Mesendoderm (in vitro differentiated cells): ENCODE measurements at places on chromosomes 2 and 18.

GRCh38 chr2:136356125-136357006 lies 238.4 kb upstream of the CXCR4 start:
- no peak for DNase-seq

- DNase-seq = peak; percentile 32
These were observed 714 bp downstream of the RPIA start for GRCh38 chr2:88692187-88692586.

DNA sequence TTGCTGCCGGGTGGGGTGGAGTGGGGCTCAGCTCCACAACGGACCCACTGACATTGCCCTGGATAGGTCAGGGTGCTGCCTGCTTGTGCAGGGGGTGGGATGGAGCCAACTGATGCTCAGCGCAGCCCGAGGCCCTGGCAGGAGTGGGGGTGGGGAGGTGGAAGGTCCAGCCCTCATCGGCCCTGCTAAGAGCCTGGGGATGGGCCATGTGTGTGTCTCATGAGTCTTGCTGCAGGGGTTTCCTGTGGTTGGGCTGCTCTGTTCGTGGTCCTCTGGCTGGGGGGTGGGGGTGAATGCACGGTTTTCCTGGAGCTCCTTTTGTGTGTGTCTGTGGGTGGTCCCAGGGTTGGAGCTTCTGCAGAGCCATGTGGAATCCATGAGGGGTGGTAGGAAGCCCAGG lies 39.4 kb upstream of the GALR1 start:
- DNase-seq = no peak

GRCh38 chr2:69122271-69122670 lies 109.3 kb downstream of the ANTXR1 start:
- DNase-seq = no peak

GRCh38 chr2:230414302-230414701 lies 1.7 kb upstream of the SP100 start:
- no peak for DNase-seq

GRCh38 chr2:216165711-216166110 lies 56.6 kb downstream of the XRCC5 start:
- DNase-seq = no peak

DNA sequence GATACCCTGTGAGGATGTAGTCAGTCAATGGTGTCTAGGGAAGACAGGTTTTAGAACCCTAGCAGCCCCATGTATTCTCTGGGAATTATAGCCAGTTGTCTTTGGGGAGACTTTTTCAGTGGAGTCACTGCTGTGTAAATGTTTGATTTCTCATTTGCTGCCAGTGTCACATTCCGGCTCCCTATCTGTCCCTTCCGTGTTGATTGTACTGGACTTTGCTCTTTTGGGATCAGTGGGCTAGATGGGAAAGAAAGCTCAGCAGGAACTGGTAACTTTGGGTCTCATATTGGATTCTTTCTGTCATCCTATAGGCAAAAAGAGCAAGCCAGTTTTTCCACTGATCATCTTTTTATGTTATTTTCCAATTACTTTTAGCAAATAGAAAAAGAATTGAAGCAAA lies 70.1 kb downstream of the GTF3C3 start:
- DNase-seq = no peak

DNA sequence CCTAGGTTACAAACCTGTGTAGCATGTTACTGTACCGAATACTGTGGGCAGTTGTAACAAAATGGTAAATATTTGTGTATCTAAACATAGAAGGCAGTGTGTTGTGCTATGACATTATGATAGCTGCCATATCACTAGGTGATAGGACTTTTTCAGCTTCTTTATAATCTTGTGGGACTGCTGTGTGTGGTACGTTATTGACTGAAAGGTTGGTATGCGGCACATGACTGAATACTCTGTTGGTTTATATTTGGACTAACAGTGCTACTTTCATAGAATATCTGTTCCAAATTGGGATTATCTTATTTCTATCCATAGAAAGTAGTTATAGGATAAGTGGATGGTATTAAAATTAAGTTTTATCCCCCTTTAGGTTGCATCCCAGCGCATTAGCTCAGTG lies 144.7 kb downstream of the PHLPP1 start:
- no peak for DNase-seq

DNA sequence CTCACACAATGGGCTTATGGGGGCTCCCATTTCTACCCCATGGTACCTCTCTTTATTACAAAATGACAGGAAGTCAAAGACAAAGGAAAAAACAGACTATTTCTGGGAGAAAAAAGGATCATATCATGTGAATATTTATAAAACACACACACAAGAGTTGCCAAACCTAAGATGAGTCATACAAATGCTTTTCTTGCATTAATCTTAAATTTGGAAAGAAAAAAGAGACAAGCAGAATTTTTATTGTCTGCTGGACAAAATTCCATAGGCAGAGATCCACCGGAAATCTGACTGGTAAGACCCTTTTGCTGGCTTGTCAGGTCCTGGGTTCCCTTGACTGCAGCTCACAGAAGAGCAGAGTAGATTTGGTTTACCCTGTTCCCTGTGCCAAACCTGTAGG lies 1732.3 kb upstream of the PIK3C3 start:
- DNase-seq = no peak

DNA sequence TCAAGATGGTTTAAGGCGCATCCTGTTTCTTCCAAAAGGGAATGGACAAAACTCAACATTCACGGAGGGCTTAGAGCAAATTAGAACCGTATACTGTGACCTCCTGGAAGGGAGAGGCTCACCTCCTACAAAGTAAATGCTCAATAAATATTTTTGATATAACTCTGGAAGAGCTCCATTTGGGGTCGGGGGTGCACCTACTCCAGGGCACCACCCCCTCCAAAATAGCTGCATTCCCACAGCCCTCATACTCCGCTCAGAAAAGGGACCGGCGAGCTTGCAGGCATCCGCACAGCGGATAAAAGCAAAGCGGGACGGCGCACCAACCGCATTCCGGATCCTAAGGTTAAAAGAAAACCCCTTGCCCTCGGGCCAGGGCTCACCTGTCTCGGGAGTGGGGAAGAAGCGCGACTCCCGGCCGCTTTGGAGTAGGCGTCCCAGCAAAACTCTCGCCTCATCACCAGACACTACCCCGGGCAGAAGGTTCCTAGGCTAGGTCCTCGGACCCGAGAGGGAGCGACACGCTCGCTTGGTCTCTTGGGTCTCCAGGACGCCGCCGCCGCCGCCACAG lies 378 bp downstream of the WDPCP start:
- DNase-seq = no peak

DNA sequence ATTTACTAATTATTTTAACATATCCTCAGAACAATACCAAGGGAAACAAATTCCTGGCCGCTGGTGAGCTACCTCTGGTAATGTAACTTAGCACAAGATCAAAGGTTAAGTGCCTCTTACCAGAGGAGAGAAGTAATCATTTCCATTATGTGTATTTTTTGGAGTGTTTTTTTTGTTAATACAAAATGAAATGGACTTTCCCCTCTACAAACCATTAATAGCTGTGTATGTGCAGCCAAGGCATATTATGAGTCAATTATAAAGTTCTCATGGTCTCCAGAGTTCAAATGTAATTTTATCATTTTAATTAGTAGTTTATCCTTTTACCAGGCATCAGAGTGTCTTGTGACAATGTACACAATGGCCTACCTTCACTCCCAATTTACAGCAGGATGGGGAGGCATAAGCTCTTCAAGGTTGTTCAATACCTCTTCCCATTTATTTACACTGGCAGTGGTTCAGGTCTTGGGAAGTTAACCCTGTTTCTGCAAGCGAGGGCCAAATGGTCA lies 242.2 kb downstream of the TGIF1 start:
- DNase-seq = no peak

GRCh38 chr2:49845671-49846070 lies 691.4 kb upstream of the FSHR start:
- DNase-seq = no peak

DNA sequence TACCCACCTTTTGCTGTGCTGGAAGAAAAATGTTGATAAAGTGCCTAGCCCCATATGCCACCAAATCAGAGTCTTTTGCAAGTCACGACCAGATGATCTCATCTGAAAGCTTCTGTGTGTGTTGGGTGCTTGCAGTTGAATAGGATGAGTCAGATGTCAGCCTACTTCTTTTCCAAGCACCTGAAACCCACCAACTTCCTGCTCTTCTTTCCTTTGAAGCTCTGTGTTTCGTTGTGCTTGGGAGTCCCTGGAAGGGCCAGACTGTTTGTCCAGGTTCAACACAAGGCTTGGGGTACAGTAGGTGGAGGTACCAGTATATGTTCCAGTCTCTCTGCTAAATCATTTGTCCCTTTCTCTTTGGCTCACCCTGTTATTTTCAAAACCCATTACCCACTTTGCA lies 36.8 kb upstream of the LCLAT1 start:
- DNase-seq = peak; percentile 91

GRCh38 chr2:143690235-143690634 lies 561.0 kb downstream of the ARHGAP15 start:
- DNase-seq = no peak

- DNase-seq = no peak
These were observed 85.5 kb upstream of the RND3 start for GRCh38 chr2:150572961-150573395.

- no peak for DNase-seq
These were observed 284.6 kb downstream of the CNTNAP5 start for GRCh38 chr2:124309563-124310138.

DNA sequence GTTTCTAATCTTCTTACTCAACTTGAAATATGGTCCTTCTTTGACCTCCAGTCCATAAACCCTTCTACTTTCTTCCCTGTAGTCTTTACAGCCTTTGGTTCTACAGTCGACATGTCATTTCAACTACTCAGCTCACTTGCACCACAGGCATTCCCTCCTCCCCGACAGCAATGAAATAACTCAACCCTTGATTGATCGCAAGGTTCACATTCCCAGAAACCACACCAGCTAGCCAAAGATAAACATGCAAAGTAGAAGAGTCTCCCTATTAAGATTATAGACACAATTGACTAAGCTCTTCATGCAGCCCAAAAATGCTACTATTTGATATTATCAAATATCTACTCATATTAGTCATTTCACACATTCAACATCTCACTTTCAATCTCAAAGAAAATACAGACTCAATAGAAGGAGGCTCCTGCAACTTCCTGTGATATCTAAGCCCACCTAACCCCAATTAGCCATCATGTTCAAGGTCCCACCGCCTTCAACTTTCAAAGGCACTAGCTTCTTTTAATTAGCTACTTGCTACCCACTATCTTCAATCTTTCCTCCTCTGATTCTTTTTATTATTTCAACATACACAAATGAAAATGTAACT lies 50.8 kb downstream of the RTTN start:
- DNase-seq = peak; percentile 14

GRCh38 chr2:54062401-54062800 lies 53.0 kb upstream of the ACYP2 start:
- DNase-seq = no peak

- no peak for DNase-seq
These were observed 172.8 kb downstream of the GLI2 start for GRCh38 chr2:120908314-120908975.

GRCh38 chr18:5582849-5583681 lies 39.3 kb upstream of the EPB41L3 start:
- DNase-seq = peak; percentile 16

GRCh38 chr18:76602191-76602590 lies 107.1 kb upstream of the ZNF516 start:
- DNase-seq = no peak

DNA sequence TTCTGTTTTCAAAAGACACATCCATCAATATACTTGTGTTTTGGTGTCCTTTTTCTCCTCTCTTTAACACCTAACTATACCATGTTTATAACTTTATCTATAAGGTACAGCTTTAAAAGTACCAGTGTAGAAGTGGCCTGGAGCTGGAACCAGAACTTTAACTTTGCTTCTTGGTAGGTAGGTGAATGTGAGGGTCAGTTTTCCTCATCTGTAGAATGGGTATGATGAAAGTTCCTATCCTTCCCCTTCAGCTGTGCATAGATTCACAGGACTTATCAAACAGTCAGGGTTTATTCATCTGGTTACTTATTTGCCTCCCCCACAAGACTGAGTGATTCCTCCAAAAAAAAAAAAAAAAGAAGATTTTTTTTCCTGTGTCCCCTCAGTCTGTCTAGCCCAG lies 12.7 kb downstream of the KCTD1 start:
- DNase-seq = no peak

- DNase-seq = peak; percentile 74
These were observed 23.2 kb upstream of the SLC35F6 start for GRCh38 chr2:26740890-26741302.

GRCh38 chr2:207188626-207189419 lies 23.1 kb upstream of the KLF7 start:
- DNase-seq = no peak

DNA sequence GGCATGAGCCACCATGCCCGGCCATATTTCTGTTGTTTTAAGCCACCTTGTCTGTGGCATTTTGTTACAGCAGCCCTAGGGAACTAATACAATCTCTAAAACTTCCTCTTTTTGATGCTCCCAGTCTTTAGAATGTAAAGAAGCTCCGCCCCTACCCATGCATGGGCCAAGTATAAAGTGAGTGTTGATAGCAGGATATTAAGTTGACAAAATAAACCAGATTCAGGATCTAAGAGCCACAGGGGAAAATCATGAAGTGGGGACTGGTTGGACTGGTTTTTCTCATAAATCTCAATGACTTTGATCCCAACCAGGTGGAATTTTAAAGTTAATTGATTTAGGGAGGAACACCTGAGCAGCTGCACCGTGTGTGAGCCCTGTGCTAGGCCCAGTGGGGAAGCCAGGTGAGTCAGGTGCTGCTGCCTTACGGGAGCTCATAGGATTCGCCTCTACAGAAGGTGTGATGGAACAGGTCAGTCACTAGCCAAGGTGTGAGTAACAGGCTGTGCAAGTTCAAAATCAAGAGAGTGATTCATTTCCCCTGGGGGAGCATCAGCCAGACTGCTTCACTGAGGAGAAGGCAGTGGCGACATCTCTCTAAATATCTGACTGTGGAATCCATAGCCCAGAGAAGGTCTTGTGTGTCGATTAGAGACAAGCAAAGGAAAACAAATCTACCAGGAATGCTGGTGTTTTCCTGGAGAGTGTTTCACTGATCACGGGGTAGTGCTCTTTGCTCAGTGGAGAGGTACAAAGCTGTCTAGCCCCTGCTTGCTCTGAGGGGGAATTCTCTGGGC lies 63.0 kb upstream of the MSH2 start:
- peak; percentile 58 for DNase-seq

GRCh38 chr2:104766683-104767082 lies 87.2 kb upstream of the POU3F3 start:
- peak; percentile 43 for DNase-seq

- DNase-seq = no peak
These were observed 68.7 kb upstream of the STK39 start for GRCh38 chr2:168316073-168316440.
